ENCODE measurements at places on chromosomes 1 and 21. TPM values are rescaled to one million over a fixed set of nuclear protein-coding genes. Genes with fewer than 3 reads are reported as not detected.

AZIN2 gene
- 10.4 TPM for total RNA-seq

DNA sequence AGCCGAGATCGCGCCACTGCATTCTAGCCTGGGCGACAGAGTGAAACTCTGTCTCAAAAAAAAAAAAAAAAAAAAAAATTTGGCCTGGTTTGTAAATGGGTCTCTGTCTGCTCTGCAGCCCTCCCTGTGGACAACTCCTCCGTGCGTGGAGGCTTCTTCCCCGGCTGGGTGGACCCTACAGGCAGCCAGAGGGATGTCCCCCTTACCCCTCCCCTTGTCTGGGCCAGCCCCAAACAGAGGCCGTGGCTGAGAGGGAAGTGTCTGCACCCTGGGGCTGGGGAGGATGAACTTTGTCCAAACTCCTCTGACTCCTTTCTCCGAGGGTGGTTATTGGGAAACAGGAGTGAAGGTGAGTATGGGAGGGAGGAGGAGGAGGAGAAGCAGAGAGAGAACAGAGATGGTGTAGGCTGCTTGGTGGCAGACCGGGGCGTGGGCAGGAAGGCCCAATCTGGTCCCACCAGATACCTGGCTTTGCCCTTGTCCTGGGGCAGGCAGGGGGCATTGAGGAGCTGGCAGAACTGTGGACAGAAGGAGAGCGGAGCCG lies 61.3 kb downstream of the UBIAD1 start:
- DNase-seq = no peak

GRCh38 chr1:168396940-168397684 lies 116.4 kb downstream of the TBX19 start:
- no peak for DNase-seq

TMEM35B gene
- total RNA-seq = 20.5 TPM

DNA sequence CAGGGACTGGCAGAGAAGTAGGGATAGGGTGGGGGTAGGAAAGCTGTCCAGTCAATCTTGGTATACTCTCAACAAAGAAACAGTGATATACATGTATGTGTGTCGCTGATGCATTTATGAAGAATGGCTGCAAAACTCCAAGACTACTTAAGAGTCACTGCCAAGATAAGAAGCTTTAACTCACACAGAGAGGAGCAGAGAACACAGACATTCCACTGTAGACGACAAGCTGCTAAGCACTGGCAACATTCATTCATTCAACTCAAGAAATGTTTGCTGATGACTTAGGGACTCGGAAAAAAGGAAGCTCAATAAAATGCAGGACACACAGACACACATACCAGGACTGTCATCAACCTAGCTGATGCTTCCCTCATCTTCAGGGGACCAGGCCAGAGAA lies 5.5 kb downstream of the CTNNBIP1 start:
- no peak for DNase-seq

- DNase-seq = no peak
These were observed 14.4 kb downstream of the COLGALT2 start for GRCh38 chr1:184023171-184023570.

Measured in osteocyte (in vitro differentiated cells).